ENCODE measurements at places on chromosomes 4 and X.

DNA sequence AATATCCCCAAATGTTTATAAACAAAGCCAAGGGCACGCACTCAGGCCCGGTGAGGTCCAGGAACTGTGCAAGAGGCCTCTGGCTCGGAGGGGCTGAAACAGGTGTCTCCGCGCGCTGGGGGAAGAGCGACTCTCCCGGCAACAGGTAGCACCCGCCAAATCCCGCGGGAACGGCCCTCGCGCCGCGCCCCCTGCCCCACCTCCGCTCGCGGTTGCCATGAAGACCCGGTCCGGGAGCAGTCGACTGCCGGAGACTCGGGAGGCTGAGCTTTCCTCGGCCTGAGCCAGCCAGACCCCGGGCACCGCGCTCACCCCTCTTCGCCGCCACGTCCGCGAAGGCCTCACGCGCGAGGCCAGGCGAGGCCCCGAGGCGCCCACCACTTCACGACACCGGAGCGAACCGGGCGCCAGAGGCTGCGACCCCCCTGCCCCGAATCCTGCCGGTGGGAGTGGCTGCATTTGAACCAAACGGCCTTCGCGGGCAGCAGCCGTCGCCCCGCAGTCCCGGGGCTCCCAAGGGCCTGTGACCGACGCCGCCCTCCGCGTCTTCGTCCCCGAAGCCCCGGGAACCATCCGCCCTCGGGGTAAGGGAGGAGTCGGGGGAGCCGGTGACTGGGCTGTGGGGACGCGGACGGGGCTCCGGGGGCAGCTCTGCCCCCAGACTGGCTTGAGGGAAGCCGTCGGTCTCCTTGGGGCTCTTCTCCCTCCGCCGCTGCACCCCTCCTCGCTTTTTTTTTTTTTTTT is at the start of gene NSUN7:
TSS of gene NSUN7 (plus strand) at position 239 of the 744 bp plus-strand sequence. CDS start 739 bp downstream, outside the sequence.
- no peak for DNase-seq

DNA sequence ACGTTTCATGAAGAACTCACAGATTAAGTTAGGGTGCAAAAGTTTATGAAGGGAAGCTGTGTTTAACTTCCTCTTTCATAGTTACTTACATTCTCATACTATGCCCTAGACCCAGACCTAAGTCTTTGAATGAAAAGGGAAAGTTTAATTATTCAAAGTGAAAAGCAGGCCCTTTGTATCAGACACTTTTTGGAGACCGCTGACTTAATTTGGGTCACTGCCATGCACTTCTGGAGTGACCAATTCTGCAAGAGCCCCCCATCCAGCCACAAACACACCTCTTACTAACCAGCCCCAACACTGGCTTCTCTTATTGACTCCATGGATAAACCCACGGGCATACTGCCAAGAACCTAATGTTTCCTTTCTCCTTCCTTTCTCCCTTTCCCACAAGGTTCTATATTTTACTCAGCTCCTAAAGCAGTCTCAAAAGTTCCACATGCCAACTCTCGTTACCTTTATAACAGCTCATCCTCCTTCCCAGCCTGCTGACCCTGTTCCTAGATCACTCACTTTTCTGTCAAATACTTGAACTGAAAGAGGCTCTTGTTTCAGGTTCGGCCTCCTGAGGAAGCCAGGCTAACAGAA is 34.5 kb downstream of the ABCE1 start:
- no peak for DNase-seq

DNA sequence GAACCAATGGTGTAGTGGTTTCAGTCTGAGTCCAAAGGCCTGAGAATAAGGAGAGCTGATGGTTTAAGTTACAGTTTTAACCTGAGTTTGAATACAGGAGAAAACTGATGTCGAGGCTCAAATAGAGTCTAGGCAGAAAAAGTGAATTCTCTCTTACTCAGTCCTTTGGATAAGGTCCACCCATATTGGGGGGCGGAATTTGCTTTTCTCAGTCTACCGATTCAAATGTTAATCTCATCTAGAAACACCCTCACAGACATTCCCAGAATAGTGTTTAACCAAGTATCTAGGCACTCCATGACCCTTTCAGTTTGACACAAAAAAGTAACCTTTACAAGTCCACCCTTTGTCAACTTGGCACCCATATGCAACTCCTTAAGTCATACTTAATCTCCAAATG is 216.0 kb downstream of the GRID2 start:
- no peak for DNase-seq

DNA sequence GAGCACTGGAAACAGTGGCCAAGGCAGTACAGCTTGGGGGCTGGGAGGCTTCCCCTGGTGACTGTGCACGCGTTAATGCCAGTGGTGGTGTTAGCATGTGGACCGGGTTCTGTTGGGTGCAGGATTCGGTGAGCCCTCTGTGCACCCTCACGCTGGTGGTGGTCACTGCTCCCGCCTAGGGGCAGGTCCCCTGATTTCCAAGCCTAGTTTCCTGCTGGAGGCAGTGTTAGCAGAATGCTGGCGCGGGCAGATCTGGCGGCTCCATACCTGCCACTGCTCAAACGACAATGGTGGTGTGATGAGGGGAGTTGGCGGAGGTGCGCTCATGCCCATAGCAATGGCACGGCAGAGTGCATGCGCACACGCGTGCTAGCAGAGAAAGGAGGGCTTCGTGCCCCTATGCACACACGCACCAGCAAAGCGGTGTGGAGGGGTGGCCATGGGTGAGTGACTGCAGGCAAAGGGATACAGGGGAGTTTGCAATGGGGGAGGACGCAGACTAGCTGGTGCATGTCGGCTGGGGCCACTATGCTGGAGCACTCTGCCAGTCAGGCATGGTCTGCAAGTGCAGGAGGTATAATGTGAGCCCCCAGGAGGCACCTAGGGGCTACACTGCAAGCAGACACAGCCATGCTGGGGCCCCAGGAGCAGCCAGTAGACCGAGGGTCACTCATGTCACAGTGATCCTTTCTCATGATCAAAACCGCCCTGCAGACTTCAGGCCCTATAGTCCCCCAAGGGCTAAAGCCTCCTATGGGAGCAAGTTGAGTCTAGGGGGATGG is 93.0 kb downstream of the MAGEE1 start:
- no peak for DNase-seq

- DNase-seq = no peak
Measured at GRCh38 chr4:140346136-140346535, 27.3 kb upstream of the SCOC start.

DNA sequence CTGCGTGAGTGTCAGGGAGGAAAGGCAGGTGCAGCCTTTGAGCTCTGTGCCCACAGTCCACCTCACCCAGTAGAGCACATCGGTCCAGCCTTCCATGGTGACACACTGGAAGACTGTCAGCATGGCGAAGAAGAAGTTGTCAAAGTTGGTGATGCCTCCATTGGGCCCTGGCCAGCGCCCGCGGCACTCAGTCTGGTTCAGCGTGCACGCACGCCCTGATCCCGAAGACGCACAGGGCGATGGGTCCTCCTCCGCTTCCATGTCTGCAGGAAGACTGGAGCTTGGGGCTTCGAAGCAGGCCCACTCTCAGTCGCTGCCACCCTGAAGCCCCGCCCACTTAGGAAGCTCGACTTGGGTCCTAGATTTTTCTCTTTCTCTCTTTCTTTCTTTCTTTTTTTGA is 5.0 kb downstream of the CACNA1F start:
- DNase-seq = no peak

GRCh38 chrX:109345856-109346255 is 136.0 kb downstream of the GUCY2F start:
- no peak for DNase-seq

- no peak for DNase-seq
Measured at GRCh38 chr4:68287704-68288392, 42.4 kb upstream of the TMPRSS11B start.

GRCh38 chr4:69760455-69760854 is at the start of gene SULT1B1:
Gene SULT1B1 (minus strand): TSS chr4:69760620. CDS start chr4:69755217, 5,403 bp downstream.
- peak; percentile 70 for DNase-seq

DNA sequence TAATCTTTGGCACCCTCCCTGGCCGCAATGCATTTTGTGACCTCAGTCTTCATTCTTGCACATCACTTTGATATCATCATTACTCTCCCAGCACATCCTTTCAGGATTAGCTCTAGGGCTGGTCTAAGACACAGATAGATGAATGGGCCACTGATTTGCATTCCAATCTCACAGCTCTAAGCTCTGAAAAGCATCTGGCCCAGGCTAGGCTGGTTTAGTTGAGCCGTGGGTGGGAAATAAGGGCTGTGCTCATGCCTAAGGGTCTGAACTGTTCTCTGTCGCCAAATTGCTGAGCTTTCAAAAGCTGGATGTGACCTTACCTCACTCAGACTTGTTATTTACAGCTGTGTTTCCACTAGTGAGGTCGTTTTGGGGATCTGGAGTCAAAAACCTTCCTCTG is 30.0 kb upstream of the SLC9A7 start:
- DNase-seq = no peak

GRCh38 chrX:100409610-100410590 is at the start of gene PCDH19:
Gene PCDH19 (minus strand): TSS chrX:100410273. CDS start chrX:100408597, 1,676 bp downstream.
- peak; percentile 8 for DNase-seq

DNA sequence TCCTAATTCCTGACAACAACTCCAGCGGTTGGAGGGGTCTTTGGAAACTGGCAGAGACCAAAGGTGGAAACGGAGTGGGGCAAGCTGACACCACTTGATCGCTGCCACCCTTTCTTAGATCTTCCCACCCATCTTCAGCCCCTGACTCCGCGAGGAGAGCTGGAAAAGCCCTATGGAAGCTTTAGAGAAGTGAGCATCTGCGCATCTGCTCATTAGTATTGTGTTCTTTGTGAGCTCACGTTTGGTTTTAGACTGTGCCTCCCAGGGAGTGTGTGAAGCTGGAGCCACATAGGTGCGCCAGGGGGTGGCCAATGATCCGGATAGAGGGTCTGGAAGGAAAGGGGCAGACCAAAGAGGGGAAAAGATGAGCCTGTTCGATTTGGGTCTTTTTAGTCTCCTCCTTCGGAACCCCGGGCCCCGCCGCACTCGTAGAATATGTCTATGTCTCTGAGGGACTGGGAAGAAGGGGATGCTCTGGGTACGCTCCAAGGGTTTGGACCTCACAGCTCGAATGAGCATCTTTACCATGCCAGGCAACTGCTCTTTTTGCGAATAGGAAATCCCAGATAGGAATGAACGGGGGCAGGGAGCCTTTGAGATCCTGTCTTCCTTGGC is 578 bp upstream of the DKK2 start:
- DNase-seq = no peak

DNA sequence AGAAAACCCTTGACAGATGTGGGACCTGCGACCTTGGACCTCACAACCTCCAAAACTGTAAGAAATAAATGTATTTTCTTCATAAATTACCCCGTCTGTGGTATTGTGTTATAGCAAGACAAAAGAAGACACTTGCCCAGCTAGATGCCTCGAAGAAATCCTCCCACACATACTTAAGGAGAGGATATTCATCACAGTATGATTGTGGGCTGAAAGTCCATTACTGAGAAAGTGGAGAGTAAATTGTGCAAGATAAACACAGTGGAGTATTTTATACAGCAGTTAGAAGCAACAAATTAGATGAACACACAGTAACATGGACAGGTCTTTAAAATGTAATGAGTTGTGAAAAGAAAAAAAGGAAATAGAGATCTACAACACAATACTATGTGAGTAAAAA is 25.8 kb upstream of the PLA2G12A start:
- DNase-seq = no peak

DNA sequence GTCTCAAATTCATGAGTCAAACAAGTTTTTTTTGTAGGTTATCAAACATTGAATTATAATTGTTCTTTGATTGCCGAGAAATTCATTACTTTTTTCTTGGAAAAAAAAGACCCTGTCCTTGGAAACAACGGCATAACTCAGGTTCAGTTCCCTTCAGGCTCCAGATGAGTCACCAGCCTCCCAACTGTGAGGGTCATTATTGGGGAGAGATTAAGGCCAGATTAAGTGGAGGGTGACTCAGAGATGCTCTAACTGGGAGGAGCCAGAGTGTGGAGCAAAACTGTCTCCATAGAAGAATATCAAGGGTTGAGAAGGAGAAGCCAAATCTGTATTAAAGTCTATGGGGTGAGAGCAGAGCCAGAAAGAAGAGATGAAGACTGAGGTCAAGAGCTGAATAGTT is 9.6 kb downstream of the ADGRG4 start:
- DNase-seq = no peak

DNA sequence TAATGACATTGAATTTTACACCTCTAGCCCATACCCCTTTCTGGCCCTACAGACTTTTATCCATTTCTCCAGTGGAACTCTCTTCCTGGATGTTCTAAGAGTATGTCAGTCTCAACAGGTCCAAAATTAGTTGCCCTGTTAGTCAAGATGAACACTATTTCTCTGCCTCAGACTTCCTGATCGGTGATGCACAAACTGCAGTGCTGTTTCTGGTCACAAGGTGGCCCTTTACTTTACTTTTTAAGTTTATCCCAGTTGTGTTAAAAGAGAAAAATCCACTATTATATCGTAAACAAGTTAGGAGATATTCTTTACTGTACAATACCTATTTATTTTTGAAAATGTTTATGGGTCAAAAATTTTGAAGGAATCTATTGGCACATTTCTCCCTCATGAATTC is 13.1 kb downstream of the TCEAL7 start:
- DNase-seq = no peak

DNA sequence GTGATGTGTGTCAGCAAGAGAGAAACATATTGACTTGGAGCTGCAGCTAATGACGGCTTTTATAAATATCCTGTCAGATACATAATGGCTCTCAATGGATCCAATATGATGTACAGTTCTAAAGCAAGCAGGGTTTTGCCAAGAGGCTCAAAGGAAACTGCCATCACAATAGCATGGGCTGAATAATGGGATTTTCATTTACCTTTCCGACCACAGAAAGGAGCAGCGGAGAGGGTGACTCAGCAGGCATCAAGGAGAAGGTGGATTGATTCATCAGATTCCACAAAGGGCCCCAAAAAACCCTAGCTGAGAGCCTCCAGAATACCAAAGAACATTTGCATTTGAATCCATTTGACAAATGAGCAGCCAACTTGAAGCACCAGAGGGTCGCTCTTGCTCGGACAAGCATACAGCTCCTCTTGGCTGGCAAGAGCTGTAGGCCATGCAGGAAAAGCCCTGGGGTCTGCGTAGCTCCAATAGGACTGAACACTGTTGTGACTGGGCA is 355.7 kb upstream of the NOCT start:
- no peak for DNase-seq

- DNase-seq = no peak
Measured at GRCh38 chr4:143623896-143624295, 76.6 kb downstream of the FREM3 start.

DNA sequence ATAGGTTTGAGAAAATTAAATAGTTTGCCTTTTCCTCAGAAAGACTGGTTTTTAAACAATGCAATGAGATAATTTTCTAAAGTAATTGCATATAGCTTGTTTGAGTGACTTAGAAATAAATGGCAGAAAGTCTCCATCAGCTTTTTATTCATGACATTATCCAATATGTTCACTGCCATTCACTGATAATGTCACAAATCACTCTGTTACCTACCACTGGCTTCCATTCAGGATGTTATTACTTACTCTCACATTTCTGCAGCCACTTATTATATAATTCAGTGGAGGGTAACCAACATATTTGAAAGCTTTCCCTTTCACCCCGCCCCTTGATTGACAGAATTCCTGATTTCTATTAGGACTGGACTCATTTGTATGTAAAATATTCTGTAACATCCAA is 1583.5 kb downstream of the PCDH18 start:
- no peak for DNase-seq

GRCh38 chr4:85776579-85776978 is 301.6 kb downstream of the ARHGAP24 start:
- DNase-seq = no peak

- no peak for DNase-seq
Measured at GRCh38 chr4:143399113-143399949, 62.7 kb downstream of the GAB1 start.
